HepG2 (cell line): ENCODE measurements at places on chromosomes 2 and 18. TPM values are rescaled to one million over a fixed set of nuclear protein-coding genes. Genes with fewer than 3 reads are reported as not detected.

Gene PARD6G
- total RNA-seq: 7.2 and 7.4 TPM in 2 replicates

Gene ZNF385B
- 3.3 and 4.0 TPM in 2 replicates for total RNA-seq

Gene GRB14
- 3.8 and 5.8 TPM in 2 replicates for total RNA-seq

DNA sequence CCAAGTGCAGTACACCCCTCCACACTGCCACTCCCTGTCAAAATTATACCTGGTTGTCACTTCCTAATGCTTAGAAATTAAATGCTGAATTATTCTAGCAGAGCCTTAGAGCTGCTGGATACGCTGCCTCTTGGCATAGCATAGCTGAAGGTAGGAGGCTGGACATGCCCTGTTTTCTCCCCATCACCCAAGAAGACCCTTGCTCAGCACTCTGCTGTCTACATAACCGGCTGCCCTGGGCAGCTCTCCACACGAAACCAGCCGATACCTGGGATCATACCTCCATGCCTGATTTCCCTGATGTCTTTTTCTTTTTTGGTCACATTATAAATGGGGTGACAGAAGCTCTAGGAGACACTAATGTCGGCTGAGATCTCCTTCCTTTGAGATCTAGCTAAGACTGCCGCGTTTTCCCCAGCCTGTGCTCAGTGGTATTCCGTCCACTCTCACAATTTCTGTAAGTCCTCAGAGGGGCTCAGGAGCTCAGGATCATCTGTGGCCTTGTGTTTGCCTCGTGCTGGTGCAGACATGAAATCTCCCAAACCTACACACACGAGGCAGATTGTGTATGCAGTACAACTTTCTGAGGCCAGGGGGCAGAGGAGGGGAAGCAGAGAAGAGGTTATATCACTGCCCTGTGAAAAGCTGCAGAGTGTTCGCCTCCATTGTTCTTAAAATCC lies 13.5 kb upstream of the ZAP70 start:
- peaks cover 17% of the 10 kb centered on the region for H3K4me1 ChIP-seq
- no peak overlapping the region for H3K27ac ChIP-seq
- H3K4me3 ChIP-seq: no peak overlapping the region
- DNase-seq: peak; percentile 68
- H3K27me3 ChIP-seq: no peaks in the 10 kb centered on the region
- H3K36me3 ChIP-seq: no peaks in the 10 kb centered on the region

DNA sequence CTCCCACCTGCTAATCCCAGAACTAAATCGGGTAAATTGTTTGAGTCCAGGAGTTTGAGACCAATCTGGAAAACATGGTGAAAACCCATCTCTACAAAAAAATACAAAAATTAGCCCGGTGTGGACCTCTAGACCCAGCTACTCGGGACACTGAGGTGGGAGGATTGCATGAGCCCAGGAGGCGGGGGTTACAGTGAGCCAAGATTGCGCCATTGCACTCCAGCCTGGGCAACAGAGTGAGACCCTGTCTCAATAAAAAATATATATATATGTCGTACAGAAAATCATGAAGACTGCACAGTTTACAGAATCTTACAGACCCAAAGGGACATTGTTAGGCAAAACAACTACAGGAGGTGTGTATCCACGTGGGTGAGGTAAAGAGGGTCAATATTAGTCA lies 4.0 kb upstream of the DPY30 start:
- H3K27me3 ChIP-seq: no peaks in the 10 kb centered on the region
- no peaks in the 10 kb centered on the region for H3K36me3 ChIP-seq
- no peak overlapping the region for H3K27ac ChIP-seq
- DNase-seq: no peak
- no peak overlapping the region for H3K4me3 ChIP-seq

DNA sequence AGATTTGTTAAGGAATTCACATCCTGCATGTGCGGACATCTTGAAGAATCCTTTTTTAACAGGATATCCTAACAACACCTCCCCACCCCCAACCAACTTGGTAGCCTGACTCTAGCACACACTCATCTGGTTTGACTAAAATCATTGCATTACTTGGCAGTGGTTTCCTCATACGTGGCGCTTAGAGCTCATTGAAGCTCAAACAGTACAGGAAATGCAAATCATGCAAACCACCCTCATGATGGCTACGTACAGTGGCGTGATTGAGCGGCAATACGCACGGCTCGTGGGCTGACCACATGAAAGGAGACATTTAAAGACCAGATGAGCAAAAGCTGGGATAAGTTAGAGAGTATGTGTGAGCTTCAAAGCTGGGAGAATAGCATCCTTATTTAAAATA lies 336.2 kb downstream of the ZEB2 start:
- no peaks in the 10 kb centered on the region for H3K27me3 ChIP-seq

DNA sequence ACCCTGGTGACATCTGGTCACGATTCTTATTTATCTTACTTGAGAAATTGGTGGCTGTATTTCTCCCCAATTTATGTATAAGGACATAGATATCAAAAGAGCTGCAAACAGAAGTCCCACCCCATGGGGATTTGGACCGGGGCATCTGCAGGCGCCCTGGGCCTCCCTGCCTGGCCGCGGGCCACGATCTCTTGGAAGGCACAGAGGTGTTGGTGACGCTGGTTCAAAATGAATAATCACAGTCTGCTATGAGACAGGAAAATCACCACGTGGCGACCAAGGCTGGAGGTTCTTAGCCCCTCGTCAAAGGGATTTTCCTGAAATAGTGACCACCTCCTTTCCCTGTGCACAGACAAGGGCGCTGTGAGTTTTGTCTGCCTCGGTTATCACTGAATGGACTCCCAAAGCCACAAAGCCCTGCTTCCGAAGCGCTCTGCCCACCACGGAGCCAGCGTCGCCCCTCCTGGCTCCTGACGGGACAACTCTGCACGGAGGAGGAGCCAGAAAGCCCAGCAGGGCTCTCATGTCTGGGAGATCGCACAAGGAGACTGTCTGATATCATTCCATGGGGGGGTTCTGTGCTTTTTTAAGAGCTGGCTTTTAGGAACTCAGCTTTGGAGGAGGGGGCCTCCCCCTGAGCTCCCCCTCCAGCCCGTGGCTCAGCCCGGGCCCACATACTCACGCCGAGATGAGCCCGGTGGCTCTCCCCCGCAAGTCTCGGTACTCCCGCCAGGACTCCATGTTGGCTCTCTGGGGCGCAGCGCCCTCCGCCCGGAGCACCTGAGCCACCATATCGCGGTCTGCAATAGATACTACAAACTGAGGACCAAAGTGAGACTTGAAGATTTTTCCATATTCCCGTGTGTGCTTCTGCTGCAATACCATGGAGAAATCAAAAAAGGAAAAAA lies 14.6 kb downstream of the CYP27C1 start:
- no peak overlapping the region for H3K4me3 ChIP-seq
- DNase-seq: no peak
- H3K27ac ChIP-seq: no peak overlapping the region
- H3K36me3 ChIP-seq: no peaks in the 10 kb centered on the region
- peaks cover 2% of the 10 kb centered on the region; the same call in 1 of the 2 replicates for H3K27me3 ChIP-seq
- H3K4me1 ChIP-seq: no peaks in the 10 kb centered on the region
